ENCODE measurements at places on chromosomes 3 and 15.

- no peak for DNase-seq
These were observed 211.9 kb upstream of the IL12A start for GRCh38 chr3:159776779-159777178.

DNA sequence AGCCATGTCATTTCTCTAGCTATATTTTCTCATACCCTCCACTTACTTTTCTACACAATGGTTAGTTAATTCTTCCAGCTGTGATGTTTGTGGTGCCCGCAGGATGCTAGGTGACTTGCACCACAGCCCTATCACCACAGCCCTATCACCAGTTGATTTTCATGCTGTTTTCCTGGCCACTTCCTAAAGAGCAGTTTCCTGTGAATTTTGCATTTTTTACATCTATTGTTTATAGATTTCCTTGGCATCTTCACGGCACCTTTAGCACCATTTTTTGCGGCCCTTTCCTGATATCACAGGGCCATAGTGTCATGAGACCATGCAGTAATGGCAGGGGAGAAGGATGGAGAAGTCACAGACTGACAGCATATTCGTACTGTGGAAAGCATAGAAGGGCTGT is 132.9 kb upstream of the PRICKLE2 start:
- no peak for DNase-seq

GRCh38 chr15:79418693-79419279 is 13.3 kb upstream of the MINAR1 start:
- DNase-seq: no peak

GRCh38 chr15:38514601-38515000 is 50.0 kb downstream of the RASGRP1 start:
- DNase-seq: no peak

- DNase-seq: no peak
These were observed 64.6 kb upstream of the FHIT start for GRCh38 chr3:61315871-61316270.

- DNase-seq: no peak
These were observed 400.0 kb downstream of the FOXP1 start for GRCh38 chr3:71183549-71183948.

Data from prostate gland (tissue), 2 donors.